ENCODE measurements at places on chromosomes 12 and 14. TPM values are rescaled to one million over a fixed set of nuclear protein-coding genes. Genes with fewer than 3 reads are reported as not detected.

FGF23 gene
- total RNA-seq, result not detected

MAGOHB gene
- 14.0 TPM for total RNA-seq

PTGER2 gene
- not detected for total RNA-seq

IRAK3 gene
- 1.6 TPM for total RNA-seq

USP44 gene
- total RNA-seq, result 0.13 TPM

DNA sequence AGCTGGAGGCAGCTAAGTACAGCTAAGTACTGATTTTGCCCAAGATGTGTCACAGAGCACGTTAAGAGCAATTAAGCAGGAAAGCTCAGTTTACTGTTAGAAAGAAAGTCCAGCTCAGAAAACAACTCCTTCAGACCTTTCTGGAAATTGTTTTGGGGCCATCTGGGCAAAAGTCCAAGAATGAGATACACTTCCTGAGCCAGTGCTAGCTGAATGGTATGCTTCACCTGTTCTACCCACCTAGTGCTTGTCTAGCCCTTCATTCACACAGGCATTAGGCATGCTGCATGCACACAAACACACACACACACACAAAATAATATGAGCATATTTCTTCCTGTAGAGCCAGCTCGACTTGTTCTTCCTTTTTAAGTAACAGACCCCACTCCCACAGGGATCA is 6.6 kb upstream of the IKZF4 start:
- DNase-seq, result peak; percentile 31

- no peak for DNase-seq
These were observed 129.1 kb downstream of the NTF3 start for GRCh38 chr12:5561057-5561456.

DNA sequence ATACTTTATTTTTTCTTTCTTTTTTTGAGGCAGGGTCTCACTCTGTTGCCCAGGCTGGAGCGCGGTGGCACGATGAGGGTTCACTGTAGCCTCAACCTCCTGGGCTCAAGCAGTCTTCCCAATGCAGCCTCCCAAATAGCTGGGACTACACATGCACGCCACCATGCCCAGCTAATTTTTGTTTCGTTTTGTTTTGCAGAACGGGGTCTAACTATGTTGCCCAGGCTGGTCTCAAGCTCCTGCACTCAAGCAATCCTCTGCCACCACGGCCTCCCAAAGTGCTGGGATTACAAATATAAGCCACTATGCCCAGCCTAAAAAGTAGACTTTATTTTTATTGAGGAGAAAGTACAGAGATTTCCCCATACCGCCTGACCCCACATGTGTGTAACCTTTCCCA is 4.7 kb upstream of the MSI1 start:
- DNase-seq, result no peak

DNA sequence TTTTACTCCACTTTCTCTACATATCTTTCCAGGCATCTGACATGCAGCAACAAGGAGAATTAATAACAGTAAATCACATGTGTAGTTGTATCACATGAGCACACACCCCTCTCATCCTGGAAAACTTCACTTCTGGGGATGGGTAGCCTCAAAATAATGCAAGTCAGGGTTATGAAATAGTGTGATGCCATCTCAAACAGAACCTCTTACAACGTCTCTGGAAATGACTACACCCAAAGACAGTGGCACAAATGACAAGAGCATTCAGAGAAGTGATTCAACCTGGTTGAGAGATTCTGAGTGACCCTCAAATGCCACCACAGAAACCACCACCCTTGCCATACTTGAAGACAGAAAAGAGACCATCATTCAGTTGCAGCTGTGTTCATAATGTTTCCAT is 2.8 kb downstream of the DIO2 start:
- no peak for DNase-seq

GRCh38 chr12:54351341-54351740 is 12.9 kb downstream of the GPR84 start:
- DNase-seq, result no peak

Data from bronchial epithelial cell (primary cell).